ENCODE measurements at places on chromosomes 11 and 22.
A peak's percentile ranks its signal among the peaks of the same experiment; 100 is the strongest.

DNA sequence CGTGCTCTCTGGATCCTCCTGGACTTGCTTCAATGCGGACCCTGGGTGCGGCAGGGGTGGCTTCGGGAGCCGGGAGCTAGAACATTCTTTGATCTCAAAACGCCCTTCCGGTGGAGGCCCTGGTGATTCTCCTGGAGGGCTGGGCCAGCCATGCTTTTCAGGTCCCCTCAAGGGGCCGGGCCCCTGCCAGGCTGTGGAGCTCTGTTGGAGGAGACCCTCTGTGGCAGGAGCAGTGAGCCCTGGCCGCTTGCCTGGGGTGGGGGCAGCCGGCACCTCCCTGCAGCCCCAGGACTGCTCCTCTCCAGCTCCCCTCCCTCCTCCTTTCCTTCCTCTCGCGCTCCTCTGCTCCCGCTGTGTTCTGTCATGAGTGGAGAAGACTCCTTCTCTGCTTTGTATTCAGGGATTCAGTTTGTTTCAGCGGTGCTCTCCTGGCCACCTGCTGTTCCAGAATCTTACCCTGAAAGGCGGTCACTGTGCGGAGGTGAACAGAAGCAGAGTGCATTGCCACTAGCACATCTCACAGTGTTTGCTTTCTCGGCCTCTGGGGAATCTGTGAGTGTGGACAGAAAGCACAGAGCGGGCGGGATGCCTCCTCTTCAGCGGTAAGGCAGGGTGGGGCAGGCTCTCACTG lies 289.1 kb downstream of the TBC1D22A start:
- DNase-seq, result no peak

DNA sequence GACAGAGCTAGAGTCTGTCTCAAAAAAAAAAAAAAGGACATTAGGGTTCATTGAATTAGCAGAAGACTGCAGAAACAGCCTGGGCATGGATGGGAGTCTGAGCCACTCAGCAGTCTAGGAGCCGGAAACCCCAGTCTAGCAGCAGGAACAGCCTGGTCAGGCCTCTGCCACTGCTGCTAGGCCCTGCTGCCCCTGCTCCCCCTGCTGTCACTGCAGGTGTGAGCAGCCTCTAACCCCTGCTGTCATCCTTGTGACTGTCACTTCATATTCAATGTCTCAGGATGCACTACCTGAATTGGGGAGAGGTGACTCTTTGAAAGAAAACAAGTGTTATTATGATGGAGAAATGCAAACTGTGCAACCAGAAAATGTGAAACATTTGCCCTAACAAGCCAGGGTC lies 7.0 kb upstream of the DDX17 start:
- peak; percentile 51 for DNase-seq

DNA sequence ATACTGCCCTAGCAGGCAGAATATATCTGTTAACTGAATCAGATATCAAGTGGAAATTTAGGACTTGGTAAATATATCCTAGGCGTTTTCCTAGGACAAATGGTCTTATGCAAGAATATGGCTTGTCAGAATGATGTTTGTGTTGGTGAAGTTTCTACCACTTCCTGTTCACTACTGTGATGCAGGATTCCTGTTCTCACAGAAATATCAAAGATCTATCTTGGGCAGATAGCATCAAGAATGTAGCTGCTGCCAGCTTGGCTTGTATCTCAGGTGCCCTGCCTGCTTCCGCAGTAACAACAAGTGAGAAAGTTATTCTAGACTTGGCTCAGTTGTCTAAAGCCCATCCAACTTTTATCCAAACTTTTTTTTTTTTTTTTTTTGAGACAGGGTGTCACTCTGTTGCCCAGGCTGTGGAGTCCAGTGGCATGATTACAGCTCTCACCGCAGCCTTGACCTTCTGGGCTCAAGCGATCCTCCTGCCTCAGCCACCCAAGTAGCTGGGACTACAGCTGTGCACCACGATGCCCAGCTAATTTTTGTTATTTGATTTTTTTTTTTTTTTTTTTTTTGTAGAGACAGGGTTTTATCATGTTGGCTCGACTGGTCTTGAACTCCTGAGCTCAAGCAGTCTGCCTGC lies 61.3 kb downstream of the PPME1 start:
- peak; percentile 45 for DNase-seq

GRCh38 chr22:46010207-46010867 lies 33.4 kb upstream of the WNT7B start:
- no peak for DNase-seq

DNA sequence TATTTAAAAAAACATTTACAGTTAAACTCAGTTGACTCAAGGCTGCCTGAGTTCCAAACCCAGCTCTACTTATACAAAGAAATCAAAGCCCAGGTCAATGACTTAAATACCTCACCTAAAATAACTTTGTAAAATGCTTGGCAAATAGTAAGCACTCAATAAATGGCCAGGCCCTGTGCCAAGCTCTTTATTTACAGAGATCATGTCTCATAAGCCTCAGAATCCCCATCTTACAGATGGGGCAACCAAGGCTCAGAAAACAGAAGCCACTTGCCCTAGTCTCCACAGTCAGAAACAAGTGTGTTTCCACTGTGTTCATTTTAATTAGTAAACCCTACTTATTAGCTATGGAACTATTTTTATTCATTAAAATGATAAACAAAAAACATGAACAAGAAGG lies 30.5 kb upstream of the TTC28 start:
- DNase-seq, result no peak

DNA sequence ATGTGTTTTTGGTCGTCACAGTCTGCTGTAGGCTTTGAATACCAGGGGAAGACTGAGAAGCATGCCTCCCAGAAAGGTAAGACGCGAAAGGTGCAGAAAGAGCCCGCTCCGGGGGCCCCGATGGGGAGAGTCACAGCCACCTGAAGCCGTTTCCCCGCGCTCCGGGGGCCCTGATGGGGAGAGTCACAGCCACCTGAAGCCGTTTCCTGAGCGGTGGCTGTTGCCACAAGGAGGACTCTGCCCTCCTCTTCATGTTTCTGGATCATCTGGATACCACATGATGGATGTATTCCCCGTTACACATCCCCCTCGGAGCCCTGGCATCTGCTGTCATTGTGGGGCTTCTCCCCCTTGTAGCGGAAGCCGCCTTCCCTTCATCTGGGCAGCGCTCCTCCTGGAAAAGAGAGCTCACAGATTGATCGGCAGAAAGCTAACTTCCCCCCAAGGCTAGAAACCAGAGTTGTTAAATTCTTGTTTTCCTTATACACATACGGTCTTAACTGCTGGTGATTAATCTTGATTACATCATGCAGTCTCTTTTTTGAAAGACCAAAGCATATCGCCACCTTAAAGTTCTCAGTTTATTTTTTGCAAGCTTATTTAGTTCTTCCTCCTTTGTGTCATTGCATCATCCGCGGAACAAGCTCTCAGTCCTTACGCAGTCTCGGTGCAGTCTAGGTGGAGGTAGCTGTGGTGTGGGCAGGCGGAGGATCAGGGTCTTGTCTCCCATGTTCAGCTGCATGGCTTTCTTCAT lies 17.5 kb downstream of the CTTN start:
- DNase-seq, result no peak

GRCh38 chr11:32003335-32003734 lies 87.5 kb upstream of the RCN1 start:
- DNase-seq, result no peak

GRCh38 chr22:35322126-35322525 lies 22.4 kb downstream of the TOM1 start:
- no peak for DNase-seq

DNA sequence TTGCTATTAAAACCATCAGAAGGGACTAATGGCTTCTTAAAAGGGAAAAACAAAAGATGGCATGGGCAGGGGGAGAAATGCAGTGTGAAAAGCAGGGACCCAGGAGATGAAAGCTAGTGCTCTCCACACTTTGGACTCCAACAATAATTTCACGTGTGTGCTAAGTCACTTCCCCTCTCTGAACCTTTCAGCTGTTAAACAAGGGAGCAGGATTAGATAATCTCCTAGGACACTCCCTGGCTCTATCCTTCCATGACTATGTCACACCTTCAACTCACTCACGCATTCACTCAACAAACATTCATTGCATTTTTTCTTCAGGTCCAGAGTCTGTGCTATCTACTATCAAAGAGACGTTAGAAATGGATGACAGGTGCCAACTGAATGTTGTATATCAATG lies 88.7 kb downstream of the SYN3 start:
- no peak for DNase-seq

GRCh38 chr11:120578596-120579154 lies 67.1 kb downstream of the GRIK4 start:
- no peak for DNase-seq

- no peak for DNase-seq
Measured at GRCh38 chr11:11467312-11467711, 114.3 kb upstream of the CSNK2A3 start.
